CD4-positive, alpha-beta T cell treated with Interleukin-15 for 1 hour (primary cell): ENCODE measurements at places on chromosomes 3 and 15.

DNA sequence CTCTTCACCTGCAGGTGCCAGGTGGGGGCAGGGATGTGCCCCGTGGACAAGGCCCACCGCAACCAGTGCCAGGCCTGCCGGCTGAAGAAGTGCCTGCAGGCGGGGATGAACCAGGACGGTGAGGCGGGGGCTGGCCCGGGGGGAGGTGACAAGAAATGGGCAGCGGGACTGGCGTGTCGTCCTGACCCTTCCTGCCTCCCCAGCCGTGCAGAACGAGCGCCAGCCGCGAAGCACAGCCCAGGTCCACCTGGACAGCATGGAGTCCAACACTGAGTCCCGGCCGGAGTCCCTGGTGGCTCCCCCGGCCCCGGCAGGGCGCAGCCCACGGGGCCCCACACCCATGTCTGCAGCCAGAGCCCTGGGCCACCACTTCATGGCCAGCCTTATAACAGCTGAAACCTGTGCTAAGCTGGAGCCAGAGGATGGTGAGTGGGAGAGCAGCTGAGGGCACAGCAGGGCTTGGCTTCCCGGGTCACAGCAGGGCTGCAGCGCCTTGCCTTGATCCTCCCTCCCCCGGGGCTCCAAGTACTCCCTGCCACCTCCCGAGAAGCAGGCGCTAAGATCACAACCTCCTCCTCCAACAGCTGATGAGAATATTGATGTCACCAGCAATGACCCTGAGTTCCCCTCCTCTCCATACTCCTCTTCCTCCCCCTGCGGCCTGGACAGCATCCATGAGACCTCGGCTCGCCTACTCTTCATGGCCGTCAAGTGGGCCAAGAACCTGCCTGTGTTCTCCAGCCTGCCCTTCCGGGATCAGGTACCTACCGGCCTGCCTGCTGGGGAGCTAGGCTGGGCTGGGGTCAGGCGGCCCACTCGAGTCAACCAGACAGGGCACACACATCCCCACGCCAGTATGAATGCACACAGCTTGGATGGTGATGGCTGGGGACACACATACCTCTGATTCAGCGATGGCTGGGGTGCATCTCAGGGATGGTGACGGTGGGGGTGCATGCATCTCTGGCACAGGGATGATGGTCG, 1.7 kb downstream of the NR2E3 start:
- DNase-seq: no peak

GRCh38 chr15:34070003-34070402, 31.0 kb upstream of the AVEN start:
- DNase-seq: no peak

- DNase-seq: no peak
Observed at GRCh38 chr3:44761101-44761423, 357 bp downstream of the KIAA1143 start.

- DNase-seq: no peak
Observed at GRCh38 chr15:26639966-26640365, 132.9 kb downstream of the GABRB3 start.
